ENCODE measurements at places on chromosomes 1 and 21. TPM values are rescaled to one million over a fixed set of nuclear protein-coding genes. Genes with fewer than 3 reads are reported as not detected.
A peak's percentile ranks its signal among the peaks of the same experiment; 100 is the strongest.

Gene NAV1
- 36.3 TPM for total RNA-seq

- no peak overlapping the region for H3K27ac ChIP-seq
- H3K27me3 ChIP-seq: no peaks in the 10 kb centered on the region
- peaks cover 5% of the 10 kb centered on the region for H3K4me1 ChIP-seq
- DNase-seq: no peak
Observed at GRCh38 chr1:100428160-100428559, 75.9 kb downstream of the CDC14A start.

Gene SH2D1B
- not detected for total RNA-seq

DNA sequence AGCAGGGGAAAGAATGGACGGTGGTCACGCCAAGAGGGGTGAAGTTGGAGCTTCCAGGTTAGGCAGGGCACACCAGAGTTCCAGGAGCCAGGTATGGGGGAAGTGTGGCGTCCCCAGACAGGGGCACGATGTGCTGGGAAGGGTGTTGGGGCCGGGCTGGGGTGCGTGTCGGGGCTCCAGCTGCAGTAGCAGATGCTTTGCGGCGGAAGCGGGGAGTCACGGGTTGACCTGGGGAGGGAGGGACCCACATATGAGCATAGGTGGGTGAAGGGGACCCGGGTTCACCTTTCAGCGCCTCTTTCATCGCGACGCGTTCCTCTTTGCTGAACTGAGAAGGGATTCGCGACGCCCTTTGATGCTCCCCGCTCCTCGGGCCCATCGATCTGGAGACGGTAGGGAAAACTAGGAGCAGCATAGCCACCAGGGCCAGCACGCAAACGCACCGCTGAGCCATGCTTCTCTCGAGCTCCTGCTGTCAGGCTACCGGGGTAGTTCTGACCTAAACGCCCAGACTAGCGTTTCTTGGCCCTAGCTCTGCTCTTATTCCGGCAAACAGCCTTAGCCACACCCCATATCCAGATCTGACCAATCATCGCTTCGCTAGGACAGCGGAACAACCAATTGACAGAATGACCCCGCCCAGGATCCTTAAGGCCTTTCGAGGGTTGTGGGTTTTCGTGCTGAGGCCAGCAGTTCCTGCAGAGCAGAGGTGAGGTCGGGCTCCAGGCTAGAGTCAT, at the start of gene PM20D1:
PM20D1 (minus strand) TSS at position 514 of the 737 bp plus-strand sequence; CDS start at position 454, 60 bp downstream.
- no peak within 1 kb of the TSS for H3K27ac ChIP-seq
- no peaks in the 10 kb centered on the region for H3K4me1 ChIP-seq
- H3K36me3 ChIP-seq: no peaks in the 10 kb centered on the region
- H3K4me3 ChIP-seq: no peak within 1 kb of the TSS
- no peaks in the 10 kb centered on the region for H3K27me3 ChIP-seq

Gene RPTN
- total RNA-seq: not detected

DNA sequence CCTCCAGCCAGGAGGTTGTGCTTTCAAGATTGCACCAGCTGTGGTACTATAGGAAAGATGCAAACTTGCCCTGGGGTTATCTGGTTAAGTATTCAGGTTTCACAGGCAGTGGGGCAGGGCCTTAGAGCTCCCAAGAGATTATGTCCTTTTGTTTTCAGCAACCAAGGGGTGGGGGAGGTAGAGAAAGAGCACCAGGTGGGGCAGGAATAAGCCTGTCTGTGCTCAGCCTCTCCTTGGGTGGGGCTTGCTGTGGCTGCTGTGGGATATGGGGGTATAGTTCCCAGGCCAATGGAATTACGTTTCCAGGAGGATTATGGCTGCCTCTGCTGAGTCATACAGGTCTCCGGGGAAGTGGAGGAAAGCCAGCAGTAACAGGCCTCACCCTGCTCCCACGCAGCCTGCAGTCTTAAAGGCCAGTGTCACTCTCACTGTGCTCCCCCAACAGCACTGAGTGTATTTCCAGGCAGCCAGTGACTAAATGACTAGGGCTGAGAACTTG, 508.6 kb downstream of the RWDD3 start:
- H3K36me3 ChIP-seq: no peaks in the 10 kb centered on the region
- H3K4me3 ChIP-seq: peak overlapping the region; percentile 50
- H3K4me1 ChIP-seq: peaks cover 5% of the 10 kb centered on the region
- peak overlapping the region; percentile 55 for H3K27ac ChIP-seq
- DNase-seq: peak; percentile 78
- no peaks in the 10 kb centered on the region for H3K27me3 ChIP-seq

DNA sequence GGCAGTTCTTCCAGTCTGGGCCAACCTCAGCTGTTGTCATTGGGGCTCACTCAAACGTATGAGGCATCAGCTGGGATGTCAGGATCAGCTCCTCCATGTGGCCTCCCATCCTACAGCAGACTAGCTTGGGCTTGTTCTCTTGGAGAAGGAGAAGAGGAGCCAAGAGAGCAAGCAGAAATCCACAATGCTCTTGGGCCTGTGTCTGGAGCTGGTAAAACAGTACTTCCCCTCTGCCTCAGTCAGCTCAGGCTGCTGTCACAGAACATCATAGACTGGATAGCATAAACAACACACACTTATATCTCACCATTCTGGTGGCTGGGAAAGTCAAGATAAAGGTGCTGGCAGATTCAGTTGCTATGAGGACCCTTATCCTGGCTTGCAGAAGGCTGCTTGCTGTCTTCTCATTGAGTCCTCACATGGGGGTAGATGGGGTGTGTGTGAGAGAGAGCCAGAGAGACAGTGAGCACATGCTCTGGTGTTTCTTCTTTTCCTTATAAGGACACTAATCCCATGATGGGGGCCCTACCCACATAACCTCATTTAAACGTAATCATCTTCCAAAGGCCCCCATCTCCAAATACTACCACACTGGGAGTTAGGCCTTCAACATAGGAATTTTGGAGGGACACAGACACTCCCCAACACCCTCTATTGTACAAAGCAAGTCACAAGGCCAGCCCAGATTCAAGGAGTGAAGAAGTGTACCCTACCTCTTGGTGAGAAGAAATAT, 16.3 kb upstream of the DNAJC6 start:
- H3K4me3 ChIP-seq: no peak overlapping the region
- H3K27me3 ChIP-seq: no peaks in the 10 kb centered on the region

DNA sequence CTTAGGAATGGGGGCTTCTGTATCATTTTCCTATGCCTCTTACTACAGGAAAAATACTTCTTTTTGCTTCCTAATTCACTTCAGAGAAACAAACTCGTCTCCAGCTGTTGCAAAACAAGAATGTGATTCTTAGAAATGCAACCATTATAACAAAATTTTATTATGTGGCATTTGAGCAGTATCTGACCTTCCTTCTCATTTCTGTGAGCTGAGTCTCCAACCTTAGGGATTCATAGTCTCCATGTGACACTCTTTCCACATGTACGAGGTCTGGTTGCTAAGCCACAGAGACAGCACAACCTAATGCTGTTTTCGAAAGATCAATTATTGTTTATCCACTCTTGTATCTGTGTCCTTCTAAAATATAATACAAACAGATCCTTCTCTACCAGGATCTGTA, 75.3 kb upstream of the RGS4 start:
- H3K4me1 ChIP-seq: no peaks in the 10 kb centered on the region
- no peaks in the 10 kb centered on the region for H3K27me3 ChIP-seq
- DNase-seq: no peak

- H3K4me3 ChIP-seq: no peak overlapping the region
- H3K27ac ChIP-seq: no peak overlapping the region
- H3K4me1 ChIP-seq: no peaks in the 10 kb centered on the region
- H3K27me3 ChIP-seq: no peaks in the 10 kb centered on the region
- DNase-seq: no peak
Observed at GRCh38 chr1:100184536-100184935, 6.5 kb upstream of the LRRC39 start.

GRCh38 chr1:110286564-110286963, 52.6 kb upstream of the RBM15 start:
- H3K4me1 ChIP-seq: no peaks in the 10 kb centered on the region
- peaks cover 19% of the 10 kb centered on the region for H3K27me3 ChIP-seq
- H3K4me3 ChIP-seq: no peak overlapping the region
- no peak for DNase-seq

- no peak for DNase-seq
- no peak overlapping the region for H3K27ac ChIP-seq
- peaks cover 36% of the 10 kb centered on the region for H3K27me3 ChIP-seq
- H3K36me3 ChIP-seq: no peaks in the 10 kb centered on the region
- H3K4me1 ChIP-seq: peaks cover 3% of the 10 kb centered on the region
Observed at GRCh38 chr1:169750041-169750440, 16.2 kb upstream of the SELE start.

DNA sequence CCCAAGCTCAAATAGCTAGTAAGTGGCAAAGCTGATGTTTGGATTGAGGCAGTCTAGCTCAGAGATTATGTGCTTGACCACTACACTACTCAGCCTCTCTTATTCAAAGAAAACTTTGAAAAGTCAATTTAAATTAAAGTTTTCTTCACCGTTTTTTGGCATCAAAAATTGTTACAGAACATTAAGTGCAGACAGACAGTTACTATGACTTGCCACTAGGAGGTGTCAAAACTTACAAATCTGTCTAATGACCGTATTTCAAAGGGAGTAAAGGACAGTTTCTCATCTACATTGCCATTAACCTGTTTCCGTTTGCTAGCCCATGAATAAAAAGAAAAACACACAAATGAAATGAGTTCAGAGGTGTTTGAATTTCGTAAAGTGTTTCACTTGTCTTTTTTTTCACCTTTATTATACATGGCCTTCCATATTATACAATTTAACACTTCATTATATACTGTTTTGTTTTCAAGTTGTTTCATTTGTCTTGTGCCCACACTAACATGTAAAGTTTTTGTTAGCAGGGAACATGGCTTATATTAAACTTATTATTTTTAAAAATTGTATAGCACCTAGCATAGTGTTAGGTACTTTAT, 57.4 kb upstream of the MTF2 start:
- H3K27me3 ChIP-seq: no peaks in the 10 kb centered on the region
- no peak overlapping the region for H3K27ac ChIP-seq
- no peaks in the 10 kb centered on the region for H3K4me1 ChIP-seq

DNA sequence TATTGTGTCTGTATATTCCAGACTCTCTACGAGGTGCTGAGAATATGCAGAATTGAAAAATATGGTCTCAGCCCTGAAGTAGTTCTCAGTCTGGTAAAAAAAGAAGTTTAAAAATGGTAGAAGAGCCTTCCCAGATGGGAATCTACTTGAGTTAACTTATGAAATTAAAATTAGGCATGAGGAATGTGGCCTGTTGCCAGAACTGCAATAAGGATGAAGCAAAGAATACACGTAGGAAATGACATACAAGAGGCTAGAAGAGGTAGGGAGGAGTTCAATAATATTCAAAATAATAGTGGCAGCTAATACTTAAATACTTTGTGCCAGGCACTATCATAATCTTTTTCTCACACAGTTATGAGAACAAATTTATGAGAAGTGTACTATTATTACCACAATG, 6.3 kb downstream of the ASPM start:
- DNase-seq: no peak
- peaks cover 48% of the 10 kb centered on the region for H3K36me3 ChIP-seq
- H3K27ac ChIP-seq: no peak overlapping the region
- H3K4me1 ChIP-seq: no peaks in the 10 kb centered on the region

GRCh38 chr1:198440842-198441241, 99.6 kb downstream of the ATP6V1G3 start:
- H3K4me3 ChIP-seq: no peak overlapping the region
- H3K27me3 ChIP-seq: no peaks in the 10 kb centered on the region
- no peak for DNase-seq
- H3K36me3 ChIP-seq: no peaks in the 10 kb centered on the region

- H3K4me1 ChIP-seq: no peaks in the 10 kb centered on the region
- H3K4me3 ChIP-seq: no peak overlapping the region
- no peaks in the 10 kb centered on the region for H3K27me3 ChIP-seq
- no peak overlapping the region for H3K27ac ChIP-seq
- H3K36me3 ChIP-seq: no peaks in the 10 kb centered on the region
Observed at GRCh38 chr1:65918564-65918963, 125.9 kb downstream of the PDE4B start.

Gene PLXNA2
- 86.1 TPM for total RNA-seq

DNA sequence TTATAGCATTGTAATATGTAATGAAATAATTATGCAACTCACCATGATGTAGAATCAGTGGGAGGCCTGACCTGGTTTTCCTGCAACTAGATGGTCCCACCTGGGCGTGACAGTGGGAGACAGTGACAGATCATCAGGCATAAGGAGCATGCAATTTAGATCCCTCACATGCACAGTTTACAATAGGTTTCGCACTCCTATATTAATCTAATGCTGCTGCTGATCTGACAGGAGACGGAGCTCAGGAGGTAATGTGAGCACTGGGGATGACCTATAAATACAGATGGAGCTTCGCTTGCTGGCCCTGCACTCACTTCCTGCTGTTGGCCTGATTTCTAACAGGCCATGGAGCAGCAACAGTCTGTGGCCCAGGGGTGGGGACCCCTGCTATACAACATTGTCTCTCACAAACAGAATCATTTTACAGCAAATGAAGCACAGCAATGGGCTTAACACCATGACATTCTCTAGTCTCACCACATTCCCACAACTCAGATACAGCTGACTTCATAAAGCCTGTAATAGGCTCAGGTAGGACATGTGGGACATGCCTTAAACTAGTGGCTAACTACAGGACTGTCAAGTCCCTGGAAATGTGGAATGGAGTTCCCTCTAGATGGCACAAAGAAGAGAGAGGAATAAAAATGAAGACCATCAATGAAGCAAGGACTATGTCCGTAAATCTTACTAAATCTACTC, 40.7 kb upstream of the SLC5A9 start:
- H3K27me3 ChIP-seq: no peaks in the 10 kb centered on the region
- no peaks in the 10 kb centered on the region for H3K4me1 ChIP-seq
- H3K4me3 ChIP-seq: no peak overlapping the region

Gene ADIPOR1
- 68.1 TPM for total RNA-seq

DNA sequence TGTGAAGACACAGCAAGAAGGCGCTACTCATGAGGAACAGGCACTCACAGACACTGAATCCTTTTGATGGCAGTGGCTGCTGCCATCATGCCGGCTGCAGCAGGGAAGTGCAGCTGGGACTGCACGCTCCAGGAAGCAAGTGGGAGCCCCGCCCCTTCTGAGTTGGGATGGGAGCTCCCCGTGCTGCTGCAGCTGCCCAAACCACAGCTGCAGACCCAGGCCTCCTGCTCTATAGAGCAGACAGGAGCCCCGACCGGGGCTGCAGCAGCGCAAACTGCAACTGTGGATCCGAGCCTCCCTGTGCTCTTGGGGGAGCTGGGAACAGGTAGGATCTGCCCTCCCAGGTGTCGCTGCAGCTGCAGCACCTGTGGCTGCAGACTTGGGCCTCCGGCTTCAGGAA, 65.2 kb upstream of the MARK1 start:
- no peak overlapping the region for H3K27ac ChIP-seq
- H3K4me1 ChIP-seq: no peaks in the 10 kb centered on the region
- DNase-seq: peak; percentile 85
- no peaks in the 10 kb centered on the region for H3K36me3 ChIP-seq

Gene FMO3
- total RNA-seq: not detected

DNA sequence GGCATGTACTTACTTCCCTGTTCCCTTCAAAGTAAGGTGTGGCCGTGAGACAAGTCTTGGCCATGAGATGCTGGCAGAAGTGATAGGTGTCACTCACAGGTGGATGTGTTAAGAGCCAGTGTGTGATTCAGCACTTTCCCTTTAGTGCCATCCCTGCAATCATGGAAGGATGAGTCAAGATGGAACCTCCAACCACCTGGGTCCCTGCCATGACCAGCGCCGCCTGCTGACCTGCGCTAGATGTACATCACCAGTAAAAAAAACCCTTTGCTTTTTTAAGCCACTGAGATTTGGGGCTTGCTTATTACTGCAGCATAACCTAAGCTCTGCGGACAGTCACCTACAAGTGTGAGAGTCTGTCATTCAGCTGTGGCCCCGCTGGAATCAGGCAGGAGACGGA, 71.7 kb downstream of the TOMM20 start:
- H3K27ac ChIP-seq: no peak overlapping the region
- no peaks in the 10 kb centered on the region for H3K36me3 ChIP-seq
- no peaks in the 10 kb centered on the region for H3K27me3 ChIP-seq
- peaks cover 4% of the 10 kb centered on the region for H3K4me1 ChIP-seq
- DNase-seq: no peak
- no peak overlapping the region for H3K4me3 ChIP-seq
